Psoas muscle (tissue), 8 donors: ENCODE measurements at places on chromosomes 13 and 19. TPM values are rescaled to one million over a fixed set of nuclear protein-coding genes. Genes with fewer than 3 reads are reported as not detected.

PEX11G gene
- polyA plus RNA-seq, result 1.1 TPM

NKG7 gene
- 1.2 TPM for polyA plus RNA-seq

DNA sequence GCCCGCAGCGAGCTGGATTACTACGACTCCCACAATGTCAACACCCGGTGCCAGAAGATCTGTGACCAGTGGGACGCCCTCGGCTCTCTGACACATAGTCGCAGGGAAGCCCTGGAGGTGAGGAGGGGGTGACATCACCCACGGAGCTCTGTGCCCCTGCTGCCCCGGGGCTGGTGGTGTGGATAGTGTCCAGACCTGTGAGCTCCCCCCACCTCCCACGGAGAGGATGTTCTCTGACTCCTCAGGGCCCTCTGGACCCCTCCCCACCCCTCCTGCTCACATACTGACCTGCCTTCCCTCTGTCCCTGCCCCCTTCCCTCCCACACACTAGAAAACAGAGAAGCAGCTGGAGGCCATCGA, 20.7 kb downstream of the CAPN12 start:
- DNase-seq, result no peak

- no peak for DNase-seq
These were observed 493 bp upstream of the PDE4A start for GRCh38 chr19:10419646-10420443.

DNA sequence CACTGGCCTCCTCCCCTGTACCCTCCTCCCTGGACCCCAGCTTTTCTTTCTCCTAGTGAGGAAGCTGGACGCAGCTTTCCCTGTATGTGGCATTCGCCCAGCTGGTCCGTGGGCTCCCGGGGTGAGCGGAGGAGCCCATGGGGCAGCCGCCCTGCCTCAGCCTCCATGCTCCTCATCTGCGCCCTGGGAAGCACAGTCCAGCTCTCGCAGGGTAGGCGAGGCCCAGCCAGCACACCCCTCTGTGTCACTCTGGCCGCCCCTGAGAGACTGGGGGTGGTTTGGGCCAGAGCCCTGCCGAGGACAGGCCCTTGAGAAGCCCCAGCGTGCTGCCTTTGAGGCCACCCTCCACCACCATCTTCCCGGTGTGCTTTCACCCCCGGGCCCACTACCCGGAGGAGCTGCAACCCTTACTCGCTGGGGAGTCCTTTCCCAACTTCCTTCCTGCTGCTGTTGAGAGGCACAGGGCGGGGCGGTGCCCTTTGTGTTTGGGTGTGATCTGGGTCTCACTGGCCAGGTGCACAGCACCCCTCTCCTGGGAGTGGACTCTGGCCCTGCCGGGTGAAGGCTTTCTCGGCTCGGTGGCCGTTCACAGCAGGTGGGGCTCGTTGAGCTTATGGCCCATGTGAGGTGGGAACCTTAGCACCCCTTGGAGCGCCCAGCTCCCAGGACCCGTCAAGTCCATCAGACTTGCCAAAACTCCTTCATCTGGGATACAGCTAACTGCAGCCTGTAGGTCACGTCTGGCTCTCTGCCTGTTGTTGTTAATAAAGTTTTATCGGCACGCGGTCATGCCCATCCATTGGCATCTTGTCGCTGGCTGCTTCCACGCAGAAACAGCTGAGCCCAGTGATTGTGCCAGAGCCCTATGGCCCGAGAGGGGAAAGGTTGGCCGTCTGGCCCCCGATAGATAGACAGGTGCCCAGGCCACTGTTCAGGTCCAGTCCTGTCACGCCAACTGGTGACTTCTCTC, 3.2 kb downstream of the NCLN start:
- no peak for DNase-seq

- DNase-seq, result peak; percentile 47
These were observed 23.0 kb downstream of the PPP1R37 start for GRCh38 chr19:45115809-45116615.

- peak; percentile 63 for DNase-seq
These were observed 242.2 kb downstream of the B3GLCT start for GRCh38 chr13:31441800-31442510.

DNA sequence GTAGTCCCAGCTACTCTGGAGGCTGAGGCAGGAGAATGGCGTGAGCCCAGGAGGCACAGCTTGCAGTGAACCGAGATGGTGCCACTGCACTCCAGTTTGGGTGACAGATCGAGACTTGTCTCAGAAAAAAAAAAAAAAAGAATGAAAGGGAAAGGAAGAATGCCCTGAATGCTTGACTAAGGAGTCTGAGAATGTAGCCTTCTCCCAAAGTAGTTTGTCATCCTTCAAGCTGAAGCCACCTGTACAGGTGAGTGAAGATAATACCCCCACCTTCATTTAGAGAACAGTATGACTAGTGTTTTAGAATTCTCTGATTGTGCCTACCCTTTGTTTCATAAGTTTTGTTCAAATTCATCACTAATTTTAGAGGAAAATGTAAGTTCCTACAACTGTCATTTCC, 5.9 kb downstream of the RCBTB1 start:
- no peak for DNase-seq

DNA sequence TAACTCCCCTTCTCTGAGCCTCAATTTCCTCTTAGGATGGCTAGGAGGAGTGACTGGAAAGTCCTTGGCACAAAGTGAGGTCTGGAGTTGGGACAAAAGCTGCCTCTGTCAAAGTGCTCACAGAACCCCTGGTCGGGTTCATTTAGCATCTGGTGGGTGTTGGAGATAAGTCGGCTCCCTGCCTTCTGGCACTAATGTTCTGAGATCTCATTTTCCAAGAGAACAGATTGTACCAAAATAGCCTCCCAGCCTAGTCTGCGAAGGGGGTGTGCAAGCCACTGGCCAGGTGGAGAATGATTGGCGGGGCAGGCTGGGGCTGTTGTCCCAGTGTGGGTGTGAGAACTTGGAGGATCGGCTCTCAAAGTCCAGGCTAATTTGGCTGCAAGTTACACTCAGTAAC, 20.7 kb upstream of the NWD1 start:
- peak; percentile 86 for DNase-seq
